ENCODE measurements at places on chromosomes 2 and 18.
A peak's percentile ranks its signal among the peaks of the same experiment; 100 is the strongest.

DNA sequence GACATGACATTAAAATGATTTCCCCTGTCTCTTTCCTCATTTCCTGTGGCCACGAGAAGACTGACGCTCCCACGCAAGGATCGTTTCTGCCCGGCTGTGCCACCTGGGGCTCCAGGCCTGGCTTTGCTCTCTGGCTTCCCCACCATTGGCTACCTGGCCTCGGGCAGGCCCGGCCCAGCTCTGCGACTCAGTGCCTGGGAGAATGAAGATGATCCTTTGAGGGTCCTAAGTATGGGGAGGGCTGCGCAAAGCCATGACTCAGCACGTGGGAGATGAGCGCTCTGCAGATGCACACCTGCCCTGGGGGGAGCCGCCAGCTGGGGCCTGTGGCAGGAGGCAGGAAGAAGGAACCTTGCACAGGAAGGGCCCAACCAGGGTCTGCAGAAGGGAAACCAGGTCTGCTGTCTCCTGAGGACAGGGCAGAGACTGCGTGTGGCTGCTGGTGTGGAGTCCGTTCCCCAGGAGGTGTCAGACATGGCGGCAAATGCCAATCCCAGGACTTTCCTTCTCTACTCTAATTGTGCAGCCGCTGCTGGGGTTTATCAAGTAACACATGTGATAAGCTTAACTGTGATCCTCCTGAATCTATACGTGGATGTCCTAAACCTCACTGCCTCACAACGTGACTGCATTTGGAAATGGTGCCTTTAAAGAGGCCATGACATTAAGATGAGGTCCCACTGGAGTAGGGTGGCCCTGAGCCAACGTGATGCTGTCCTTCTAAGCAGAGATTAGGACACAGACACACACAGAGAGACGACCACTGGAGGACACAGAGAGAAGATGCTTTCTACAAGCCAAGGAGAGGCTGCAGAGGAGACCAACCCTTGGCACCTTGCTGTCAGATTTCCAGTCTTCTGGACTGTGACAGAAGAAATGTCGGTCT, 32.9 kb downstream of the MBP start:
- no peak for DNase-seq

- no peak for DNase-seq
These were observed 53.4 kb upstream of the STK17B start for GRCh38 chr2:196224756-196225155.

DNA sequence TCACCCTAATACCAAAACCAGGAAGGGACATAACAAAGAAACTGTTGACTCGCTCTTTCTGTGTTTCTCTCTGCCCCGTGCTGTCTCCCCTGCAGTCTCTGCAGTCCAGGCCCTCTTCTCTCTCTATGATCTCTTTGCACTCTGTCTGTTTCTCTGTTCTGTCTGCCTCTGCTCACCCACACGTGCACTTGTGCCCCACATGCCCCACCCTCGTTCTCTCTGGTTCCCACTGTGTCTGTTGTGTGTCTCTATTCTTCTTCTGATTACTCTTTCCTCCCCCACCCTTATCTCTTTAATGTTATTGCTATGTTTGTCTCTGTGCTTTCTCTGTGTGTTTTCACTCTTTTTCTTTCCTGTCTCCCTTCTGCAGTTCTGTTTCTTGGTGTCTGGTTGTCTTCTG, 54.0 kb downstream of the NAT8 start:
- DNase-seq: no peak

- no peak for DNase-seq
These were observed 201.3 kb upstream of the CXCR4 start for GRCh38 chr2:136319237-136319636.

GRCh38 chr2:144479659-144480058, 40.3 kb downstream of the ZEB2 start:
- no peak for DNase-seq

DNA sequence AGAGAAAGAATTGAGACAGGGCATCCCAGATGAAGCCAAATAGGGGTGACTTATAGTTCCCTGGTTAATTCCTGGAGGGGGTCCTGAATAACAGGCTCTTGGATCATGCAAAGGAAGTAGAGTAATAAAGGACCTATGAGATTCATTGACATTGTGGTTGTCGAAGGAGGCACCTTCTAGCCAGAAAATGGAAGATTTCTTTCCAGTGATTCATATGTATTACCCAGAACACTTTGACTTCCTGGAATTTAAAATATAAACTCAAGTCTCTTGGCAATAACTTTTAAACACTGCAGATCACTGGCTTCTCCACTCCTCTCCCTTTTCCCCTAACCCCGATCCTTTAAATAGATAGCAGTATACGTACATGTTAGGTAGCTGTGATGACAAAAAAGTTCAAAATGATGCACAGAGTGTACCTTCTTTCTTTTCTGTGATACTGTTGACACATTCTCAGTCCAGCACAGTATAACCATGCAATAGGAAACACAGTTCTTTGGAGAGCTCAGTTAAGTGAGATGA, 211.8 kb downstream of the LTBP1 start:
- DNase-seq: peak; percentile 40

- DNase-seq: no peak
These were observed 31.4 kb downstream of the QPCT start for GRCh38 chr2:37375741-37376288.
